ENCODE measurements at places on chromosomes 1 and 21. TPM values are rescaled to one million over a fixed set of nuclear protein-coding genes. Genes with fewer than 3 reads are reported as not detected.

DNA sequence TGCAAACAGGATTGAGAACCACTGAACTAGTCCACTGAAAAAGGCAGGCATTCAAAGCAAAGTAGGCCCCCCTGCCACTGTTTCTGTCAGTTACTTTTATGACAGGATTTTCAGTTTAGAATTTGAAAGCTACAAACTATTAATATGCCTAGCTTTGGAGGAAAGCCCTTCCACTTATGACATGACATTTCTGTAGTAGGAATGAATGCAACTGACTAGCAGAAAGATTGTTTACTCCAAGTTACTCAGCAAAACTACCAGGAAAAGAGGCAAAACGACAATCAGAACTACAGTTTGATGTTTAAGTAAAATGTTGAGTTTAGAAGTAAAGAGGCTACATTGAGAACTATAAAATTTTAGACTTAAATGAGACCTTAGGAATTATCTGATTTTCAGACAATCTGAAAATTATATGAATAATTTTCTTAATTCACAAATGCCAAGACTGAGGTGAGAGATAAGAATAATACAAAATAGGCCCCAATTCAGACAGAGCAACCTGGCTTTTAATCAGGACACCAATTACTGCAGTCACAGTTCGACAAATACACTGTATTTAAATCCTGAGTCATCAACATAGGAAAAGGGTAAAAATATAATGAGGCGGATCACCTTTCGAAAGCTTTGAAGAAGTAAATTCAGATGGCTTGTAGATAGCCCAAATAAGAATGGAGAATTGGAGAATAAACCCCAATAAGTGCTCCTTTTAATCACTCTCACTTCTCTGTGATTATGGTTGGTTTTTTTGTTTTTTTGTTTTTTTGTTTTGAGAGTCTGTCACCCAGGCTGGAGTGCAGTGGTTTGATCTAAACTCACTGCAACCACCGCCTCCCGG lies 2.2 kb downstream of the PRKAB2 start:
- H3K4me1 ChIP-seq, result peaks cover 49% of the 10 kb centered on the region
- no peak overlapping the region for H3K4me3 ChIP-seq
- H3K36me3 ChIP-seq, result no peaks in the 10 kb centered on the region
- no peak overlapping the region for H3K27ac ChIP-seq

- H3K4me3 ChIP-seq, result no peak overlapping the region
- H3K27ac ChIP-seq, result no peak overlapping the region
- no peak for DNase-seq
- H3K4me1 ChIP-seq, result no peaks in the 10 kb centered on the region
- H3K36me3 ChIP-seq, result no peaks in the 10 kb centered on the region
These were observed 36.6 kb downstream of the TBX19 start for GRCh38 chr1:168317309-168317708.

GRCh38 chr1:27105018-27105417 lies 49.9 kb downstream of the SLC9A1 start:
- no peak overlapping the region for H3K27ac ChIP-seq
- no peaks in the 10 kb centered on the region for H3K36me3 ChIP-seq
- H3K27me3 ChIP-seq, result no peaks in the 10 kb centered on the region
- H3K4me1 ChIP-seq, result no peaks in the 10 kb centered on the region

DNA sequence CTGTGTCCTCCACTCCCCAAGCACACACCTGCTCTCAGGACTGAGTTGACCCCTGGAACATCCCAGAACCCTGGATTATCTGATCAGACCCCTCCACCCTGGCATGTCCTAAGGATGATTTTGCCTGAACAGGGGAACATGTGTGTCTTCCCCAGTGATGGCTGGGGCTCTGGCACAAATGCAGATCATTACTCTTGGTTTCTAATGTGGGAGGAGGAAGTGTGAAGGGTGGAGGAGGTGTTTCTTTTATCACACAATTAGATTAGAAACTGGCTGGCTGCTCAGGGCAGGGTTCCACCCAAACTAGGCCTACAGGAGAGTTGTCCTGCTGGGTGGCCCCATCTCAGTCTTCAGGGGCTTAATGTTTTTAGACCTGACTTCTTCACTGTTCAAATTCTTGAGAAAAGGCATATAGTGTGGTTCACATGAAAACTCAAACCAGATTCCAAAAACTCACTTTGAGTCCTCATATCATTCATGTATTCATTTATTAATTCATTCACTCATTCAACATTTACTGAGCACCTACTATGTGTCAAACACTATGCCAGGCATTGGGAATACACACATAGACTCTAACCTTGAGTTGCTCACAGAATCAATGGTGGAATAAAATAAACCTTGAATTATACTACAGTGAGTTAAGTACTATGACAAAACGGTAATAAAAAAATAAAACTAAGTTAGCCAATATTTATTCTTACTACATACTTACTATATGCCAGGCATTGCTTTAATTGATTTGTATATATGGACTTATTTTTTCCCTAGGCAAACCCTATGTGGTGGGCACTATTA lies 221.8 kb upstream of the JUN start:
- H3K4me1 ChIP-seq, result peaks cover 14% of the 10 kb centered on the region
- H3K36me3 ChIP-seq, result no peaks in the 10 kb centered on the region
- DNase-seq, result no peak
- H3K27ac ChIP-seq, result no peak overlapping the region
- H3K4me3 ChIP-seq, result no peak overlapping the region

GRCh38 chr1:77313491-77313890 lies 31.7 kb downstream of the AK5 start:
- no peaks in the 10 kb centered on the region for H3K36me3 ChIP-seq
- H3K4me1 ChIP-seq, result no peaks in the 10 kb centered on the region
- DNase-seq, result no peak

DNA sequence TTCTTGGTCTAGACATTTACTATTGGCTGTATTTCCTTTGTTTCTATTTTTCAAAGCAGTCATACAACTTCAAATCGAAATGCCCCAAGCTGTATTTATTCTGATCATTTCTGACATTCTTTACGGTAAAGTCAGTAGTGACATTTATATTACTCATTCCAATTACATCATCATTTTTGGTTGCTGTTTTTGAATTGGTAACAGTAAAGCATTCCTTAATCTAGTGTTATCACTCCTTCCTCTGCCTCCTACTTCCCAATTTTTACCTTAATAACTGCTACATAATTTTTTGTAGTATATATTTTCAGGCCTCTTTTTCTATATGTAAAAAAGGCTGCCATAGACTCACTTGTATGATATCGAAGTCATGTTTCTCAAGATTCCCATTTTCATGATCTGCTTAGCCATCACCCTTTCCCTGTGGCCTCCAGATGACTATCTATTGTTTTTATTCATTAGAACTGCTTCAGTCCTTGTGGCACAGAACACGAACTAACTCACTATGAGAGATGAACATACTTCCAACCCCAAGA lies 167.2 kb downstream of the RUNX1 start:
- peak overlapping the region; percentile 93 for H3K4me3 ChIP-seq
- DNase-seq, result no peak
- H3K36me3 ChIP-seq, result no peaks in the 10 kb centered on the region
- no peaks in the 10 kb centered on the region for H3K27me3 ChIP-seq
- peak overlapping the region; percentile 92 for H3K27ac ChIP-seq
- peaks cover 54% of the 10 kb centered on the region for H3K4me1 ChIP-seq

GRCh38 chr1:202063093-202063492 lies 52.7 kb downstream of the ELF3 start:
- no peaks in the 10 kb centered on the region for H3K4me1 ChIP-seq
- H3K27me3 ChIP-seq, result no peaks in the 10 kb centered on the region
- no peak for DNase-seq

- DNase-seq, result peak; percentile 15
- H3K27ac ChIP-seq, result no peak overlapping the region
These were observed 104.0 kb upstream of the RUNX3 start for GRCh38 chr1:25033828-25034705.

GRCh38 chr21:25911730-25912401 lies 177.1 kb downstream of the GABPA start:
- H3K4me1 ChIP-seq, result peaks cover 29% of the 10 kb centered on the region
- no peaks in the 10 kb centered on the region for H3K27me3 ChIP-seq
- DNase-seq, result no peak
- no peak overlapping the region for H3K4me3 ChIP-seq

- no peak for DNase-seq
- H3K36me3 ChIP-seq, result no peaks in the 10 kb centered on the region
- H3K27me3 ChIP-seq, result no peaks in the 10 kb centered on the region
These were observed 279.5 kb downstream of the DSCAM start for GRCh38 chr21:40567501-40567900.

DNA sequence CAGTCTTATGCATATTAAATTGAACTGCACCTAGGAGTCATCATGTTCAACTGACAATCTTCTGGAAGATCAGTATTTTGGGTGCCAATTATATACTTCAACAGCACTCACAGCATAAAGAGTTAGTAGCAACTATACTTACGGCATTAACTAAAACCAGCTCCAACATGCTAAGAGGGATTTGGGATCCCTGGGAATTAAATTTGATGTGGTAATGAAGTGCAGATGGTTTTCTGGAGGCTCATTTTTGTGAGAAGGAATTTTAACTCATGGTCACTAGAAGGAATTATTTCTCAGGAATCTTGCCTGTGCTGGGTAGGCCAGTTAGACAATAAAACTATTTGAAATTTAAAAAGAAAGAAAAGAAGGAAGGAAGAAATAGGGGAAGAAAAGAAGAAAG lies 18.3 kb downstream of the IFI44 start:
- H3K36me3 ChIP-seq, result no peaks in the 10 kb centered on the region
- no peak overlapping the region for H3K27ac ChIP-seq
- no peaks in the 10 kb centered on the region for H3K27me3 ChIP-seq
- no peak for DNase-seq

GRCh38 chr21:38337793-38338192 lies 81.0 kb downstream of the KCNJ15 start:
- H3K27ac ChIP-seq, result no peak overlapping the region
- no peaks in the 10 kb centered on the region for H3K36me3 ChIP-seq
- H3K27me3 ChIP-seq, result no peaks in the 10 kb centered on the region

MINDY1 gene
- 47.4 TPM for total RNA-seq

KMO gene
- total RNA-seq, result 0.20 TPM

PRAMEF2 gene
- total RNA-seq, result not detected

CORT gene
- not detected for total RNA-seq

PPP1R8 gene
- total RNA-seq, result 34.1 TPM

LEPROT gene
- 68.6 TPM for total RNA-seq

CATSPER4 gene
- not detected for total RNA-seq

SPRR4 gene
- not detected for total RNA-seq

DNAJC6 gene
- total RNA-seq, result 11.4 TPM

PCAT6 gene
- total RNA-seq, result not detected

Data from tibial nerve (tissue), 4 donors.